ENCODE measurements at places on chromosomes 11 and 22.

- no peak for DNase-seq
Observed at GRCh38 chr11:47154616-47155570, 21.8 kb downstream of the ARFGAP2 start.

DNA sequence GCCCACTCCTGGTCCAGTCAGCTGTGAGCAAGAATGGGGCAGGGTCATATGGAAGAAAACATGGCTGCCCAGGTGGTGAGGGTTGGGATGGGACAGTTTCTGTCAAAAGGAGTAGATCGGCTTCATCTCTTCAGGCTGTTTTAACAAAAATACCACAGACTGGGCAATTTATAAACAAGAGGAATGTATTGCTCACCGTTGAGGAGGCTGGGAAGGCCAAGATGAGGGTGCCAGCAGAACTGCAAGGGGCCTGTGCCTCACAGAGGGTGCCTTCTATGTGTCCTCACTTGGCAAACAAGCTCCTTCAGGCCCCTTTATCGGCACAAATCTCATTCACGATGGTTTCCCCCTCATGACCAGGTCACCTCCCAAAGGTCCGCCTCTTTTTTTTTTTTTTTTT lies 18.1 kb upstream of the RELT start:
- DNase-seq, result no peak

GRCh38 chr11:104967534-104968354 lies 630 bp downstream of the CASP4 start:
- DNase-seq, result no peak

- DNase-seq, result no peak
Observed at GRCh38 chr22:46674367-46674781, 54.2 kb downstream of the GRAMD4 start.

GRCh38 chr11:85712953-85713352 lies 27.0 kb upstream of the CCDC89 start:
- DNase-seq, result no peak

GRCh38 chr11:110106713-110107274 lies 13.6 kb downstream of the ZC3H12C start:
- DNase-seq, result no peak

GRCh38 chr11:83120327-83120726 lies 36.6 kb upstream of the PCF11 start:
- no peak for DNase-seq

GRCh38 chr22:27336151-27337090 lies 465.1 kb downstream of the MN1 start:
- no peak for DNase-seq

DNA sequence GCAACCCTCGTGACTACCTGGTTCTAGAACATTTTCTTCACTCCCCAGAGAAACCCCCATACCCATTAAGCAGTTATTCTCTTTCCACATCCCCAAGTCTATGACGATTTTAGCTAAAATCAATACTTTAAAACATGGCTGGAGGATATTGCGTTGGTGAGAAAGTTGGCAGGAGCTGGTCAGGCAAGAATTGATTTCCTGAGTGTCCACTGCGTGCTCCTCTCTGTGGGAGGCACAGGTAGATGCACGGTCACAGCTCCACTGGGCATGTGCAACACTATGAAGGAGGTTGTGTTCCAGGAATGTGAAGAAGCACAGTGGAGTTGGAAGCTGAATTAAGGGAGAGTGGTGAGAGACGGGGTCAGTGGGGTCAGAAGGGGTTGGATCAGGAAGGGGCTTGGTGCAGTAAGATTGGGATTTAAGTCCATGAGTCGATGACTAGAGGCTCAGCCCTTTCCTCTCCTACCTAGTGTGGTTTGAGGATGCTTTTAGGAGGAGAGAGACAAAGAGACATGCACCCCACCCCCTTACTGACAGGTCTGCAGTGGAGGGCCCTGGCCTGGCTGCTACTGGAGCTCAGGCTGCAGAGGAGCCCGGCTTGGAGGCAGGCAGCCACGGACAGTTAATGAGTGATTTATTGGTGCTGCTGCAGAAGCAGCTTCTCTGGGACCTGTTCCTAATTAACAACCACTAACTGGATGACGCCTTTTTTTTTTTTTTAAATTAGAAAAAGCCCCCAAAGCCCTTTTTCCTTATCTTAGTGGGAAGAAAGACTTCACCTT lies 395.6 kb downstream of the TENM4 start:
- no peak for DNase-seq

DNA sequence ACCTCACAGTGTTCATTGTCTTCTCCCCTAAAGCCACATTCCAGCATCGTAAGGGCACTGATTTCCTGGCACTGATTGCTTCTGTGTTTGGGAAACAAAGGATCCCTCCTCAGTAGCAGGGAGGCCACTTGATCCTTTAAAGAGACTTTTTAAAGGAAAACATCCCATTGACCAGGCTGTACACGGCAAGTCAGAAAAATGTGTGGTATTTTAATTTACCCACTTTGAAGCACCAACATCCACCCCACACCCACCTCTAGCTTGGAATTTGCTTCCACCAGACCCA lies 364.9 kb downstream of the SHANK2 start:
- no peak for DNase-seq

DNA sequence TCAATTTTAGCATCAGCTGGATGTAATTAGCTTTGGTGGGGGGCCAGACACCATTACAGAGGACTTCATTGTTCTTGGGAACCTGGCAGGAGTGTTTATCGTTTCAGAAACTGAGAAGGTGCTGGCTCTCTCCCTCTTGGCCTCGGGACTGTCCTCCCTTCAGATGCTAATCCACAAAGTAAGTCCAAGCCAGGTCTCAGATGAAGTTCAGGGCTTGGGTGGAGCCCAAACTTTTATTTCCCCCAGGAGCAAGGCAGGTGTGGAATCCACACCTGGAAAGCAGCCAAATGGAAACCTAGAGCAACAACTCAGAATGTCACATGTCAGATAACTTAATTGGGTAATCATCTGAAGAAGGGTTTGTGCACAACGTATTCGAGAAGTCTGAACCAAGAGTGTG lies 119.2 kb downstream of the ME3 start:
- DNase-seq, result no peak

- DNase-seq, result no peak
Observed at GRCh38 chr22:49634006-49634772, 193.5 kb downstream of the BRD1 start.

DNA sequence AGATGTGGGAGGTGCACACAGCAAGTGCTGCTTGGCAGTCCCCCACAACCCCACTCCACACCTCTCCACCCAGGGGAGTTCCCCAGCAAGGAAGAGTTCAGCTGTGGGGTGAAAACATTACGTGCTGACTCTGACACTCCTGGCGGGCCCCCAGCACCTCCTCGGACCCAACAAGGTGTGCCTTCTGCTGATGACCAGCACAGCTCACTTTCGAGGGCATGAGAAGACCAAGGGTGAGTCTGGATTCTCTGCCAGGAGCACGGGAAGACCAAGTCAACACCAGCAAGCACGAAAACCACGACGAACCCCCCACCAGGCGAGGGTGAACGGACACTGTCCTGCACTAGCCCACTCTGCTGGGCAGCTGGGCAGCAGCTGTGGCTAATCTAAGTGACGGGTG lies 1.4 kb downstream of the ALG12 start:
- no peak for DNase-seq

DNA sequence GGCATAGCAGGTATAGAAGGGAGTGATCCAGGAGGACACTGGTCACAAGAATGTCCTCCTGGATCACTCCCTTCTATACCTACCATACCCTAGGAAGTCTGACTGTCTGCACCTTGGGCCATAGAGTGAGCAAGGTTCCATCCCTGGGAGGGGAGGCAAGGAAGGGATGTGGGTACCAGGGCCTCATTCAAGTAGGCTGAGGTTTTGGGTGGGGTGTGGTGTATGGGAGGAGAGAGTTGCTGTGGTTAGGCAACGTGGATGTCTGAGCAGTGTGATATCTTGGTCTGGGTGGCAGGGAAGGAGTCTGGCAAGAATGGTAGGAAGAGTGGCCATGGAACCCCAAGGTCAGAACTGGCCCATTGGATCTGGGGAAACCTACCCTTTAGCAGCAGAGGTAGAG lies 13.2 kb downstream of the PPFIBP2 start:
- DNase-seq, result no peak

DNA sequence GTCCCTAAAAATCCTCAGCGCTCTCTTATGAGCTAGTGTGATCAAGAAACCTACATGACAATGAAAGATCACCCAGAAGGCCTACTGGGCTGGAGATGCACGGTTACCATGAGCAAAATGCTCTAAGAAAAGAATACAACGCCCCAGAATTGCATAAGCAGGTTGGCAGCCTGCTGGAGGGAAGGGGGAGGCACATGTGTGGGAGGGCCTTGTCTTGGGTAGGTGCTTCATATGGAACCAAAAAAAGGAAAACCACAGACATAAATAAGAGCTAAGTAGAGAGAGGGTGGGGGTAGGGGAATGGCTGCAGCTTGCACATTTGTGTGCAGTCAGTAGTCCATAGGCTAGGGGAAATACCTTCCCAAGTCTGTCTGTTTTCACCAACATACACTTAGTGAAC lies 2.8 kb downstream of the SIAE start:
- no peak for DNase-seq

DNA sequence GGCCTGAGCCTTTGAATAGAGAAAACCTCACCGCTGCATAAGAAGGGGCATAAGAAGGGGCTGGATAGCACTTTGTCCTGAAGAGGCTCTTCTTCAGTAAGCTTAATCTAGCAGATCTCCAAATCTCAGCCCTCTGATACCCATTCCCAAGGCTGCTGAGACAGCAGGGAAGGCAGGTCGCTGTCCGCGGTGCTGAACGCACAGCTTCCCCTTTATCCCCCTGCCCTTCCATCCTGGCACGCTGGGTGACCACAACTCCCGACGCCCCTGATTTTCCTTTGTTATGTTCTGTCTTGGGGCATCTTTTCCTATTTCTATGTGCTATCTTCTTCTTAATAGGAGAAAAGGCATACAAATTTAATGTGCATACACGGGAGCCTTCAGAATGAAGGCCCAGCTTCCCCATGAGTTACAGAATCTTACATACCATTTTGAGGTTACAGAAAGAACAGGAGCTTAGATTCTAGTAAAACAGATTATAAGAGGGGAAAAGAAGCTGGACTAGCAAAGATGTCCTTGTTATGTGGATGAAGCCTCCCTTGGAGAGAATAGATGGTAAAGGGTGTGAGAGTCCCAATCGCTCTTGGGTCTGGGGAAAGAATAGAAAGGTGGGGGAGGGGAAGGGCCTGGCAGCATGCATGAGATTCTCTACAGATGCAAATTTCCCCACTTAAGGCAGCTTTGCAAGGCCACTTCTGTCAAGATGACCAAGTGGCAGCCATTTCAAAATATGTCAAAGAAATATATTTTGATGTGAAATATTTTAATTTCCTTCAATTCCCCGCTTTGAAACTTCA lies 5.7 kb upstream of the SULT4A1 start:
- peak; percentile 44 for DNase-seq

DNA sequence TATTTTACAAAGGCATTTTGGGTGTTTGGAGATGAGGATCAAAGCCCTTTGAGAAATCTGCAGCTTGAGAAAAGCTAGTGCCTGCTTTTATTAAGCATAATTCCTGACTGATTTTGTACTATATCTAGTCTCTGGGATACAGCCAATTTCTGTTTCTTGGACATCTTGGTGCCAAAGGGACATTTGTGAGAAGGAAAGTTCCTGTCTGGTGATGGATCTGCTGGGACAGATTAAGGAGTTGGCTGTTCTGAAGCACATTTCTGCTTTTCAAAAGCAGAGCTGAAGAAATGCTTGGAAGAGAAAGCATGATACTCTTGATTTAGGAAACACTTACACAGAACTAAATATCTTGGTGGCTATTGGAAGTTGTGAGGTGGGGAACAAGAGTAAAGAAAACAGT lies 254.6 kb upstream of the CCDC90B start:
- no peak for DNase-seq

DNA sequence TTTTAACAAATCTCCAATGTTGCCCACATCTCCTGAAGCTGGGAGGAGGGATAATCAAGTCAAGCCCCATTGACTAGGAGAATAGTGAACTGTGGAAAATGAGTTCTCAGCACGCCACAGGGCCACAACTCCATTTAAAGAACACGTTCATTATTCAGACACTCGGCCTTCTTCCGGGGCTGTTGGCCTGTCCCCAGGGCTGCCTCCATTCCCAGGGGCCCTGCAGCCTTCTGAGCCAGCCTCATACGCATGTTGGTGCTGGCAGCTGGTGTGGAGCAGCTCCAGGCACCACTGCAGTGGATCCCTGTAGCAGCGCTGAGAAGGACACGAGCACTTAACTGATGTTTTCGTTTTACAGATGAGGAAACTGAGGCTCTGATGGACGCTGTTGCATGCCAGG lies 87.5 kb upstream of the RCN1 start:
- DNase-seq, result no peak

DNA sequence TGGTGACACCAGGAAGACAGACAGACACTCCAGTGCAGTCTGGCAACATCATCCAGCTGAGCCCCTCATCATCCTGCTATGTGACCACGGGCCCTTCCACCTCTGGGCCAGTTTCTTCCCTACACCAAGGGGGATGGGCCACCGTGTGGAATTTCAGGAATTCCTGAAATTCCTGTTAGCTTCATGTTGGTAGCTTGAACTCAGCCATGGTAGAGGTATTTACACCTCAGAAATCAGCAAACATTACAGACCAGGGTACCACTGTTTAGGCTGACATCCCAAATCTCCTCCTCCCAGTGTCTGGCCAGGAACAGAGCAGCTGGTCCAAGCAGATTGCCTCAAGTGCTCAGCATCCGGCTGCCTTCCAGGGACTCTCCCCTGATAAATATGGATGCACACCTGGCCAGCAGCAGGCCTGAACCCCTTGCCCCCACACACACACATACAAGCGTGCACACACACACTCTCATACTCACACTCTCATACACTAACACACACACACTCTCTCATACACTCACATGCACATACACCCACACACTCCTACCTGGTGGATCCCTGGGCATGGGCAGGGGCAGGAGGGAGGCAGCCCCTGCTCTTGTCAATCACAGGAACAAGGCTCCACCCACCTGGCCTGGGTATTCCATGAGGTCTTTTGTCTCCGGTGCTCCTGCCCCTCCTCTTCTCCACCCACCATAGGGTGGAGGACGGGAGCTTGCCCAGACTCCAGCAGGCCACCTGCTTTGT lies 85.2 kb downstream of the BUD13 start:
- DNase-seq, result no peak

GRCh38 chr11:95283650-95284049 lies 52.6 kb upstream of the SESN3 start:
- DNase-seq, result no peak

DNA sequence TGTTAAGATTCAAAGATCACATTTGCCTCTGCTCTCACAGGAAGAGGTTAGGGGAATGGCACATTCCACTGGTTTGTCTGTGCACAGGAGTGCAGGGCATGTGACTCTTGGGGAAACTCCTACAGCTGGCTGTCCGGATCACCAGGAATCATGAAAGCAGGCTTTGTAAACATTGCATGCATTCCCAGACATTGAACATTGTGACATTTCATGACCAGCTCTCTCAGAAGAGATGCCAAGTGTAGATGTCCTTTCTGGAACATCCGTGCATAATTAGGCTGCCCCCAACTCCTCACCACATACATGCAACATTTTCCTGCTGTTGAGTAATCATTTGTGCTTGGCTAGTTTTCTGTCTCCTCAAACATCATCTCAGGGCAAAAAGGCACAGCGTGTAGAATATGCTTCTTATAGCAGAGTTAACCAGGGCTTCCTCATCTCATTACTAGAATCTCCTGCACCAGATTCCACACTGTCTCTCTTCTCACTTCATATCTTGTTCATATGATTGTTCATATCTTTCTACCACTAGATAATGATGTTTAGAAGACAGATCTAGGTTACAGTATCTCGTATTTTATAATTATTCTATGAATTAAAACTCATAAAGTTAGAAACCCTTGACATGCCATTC lies 694.7 kb downstream of the NTM start:
- no peak for DNase-seq

Measured in H54 (cell line).